ENCODE measurements at places on chromosomes 6 and 20. TPM values are rescaled to one million over a fixed set of nuclear protein-coding genes. Genes with fewer than 3 reads are reported as not detected.

The TUBB2A gene
- 42.5 TPM for total RNA-seq

The AIF1 gene
- total RNA-seq, result 38.5 TPM

The MUC21 gene
- total RNA-seq, result 8.5 TPM

- no peaks in the 10 kb centered on the region for H3K4me1 ChIP-seq
- no peak overlapping the region for H3K4me3 ChIP-seq
- no peak for DNase-seq
Observed at GRCh38 chr6:113741651-113742050, 115.5 kb upstream of the MARCKS start.

GRCh38 chr20:2132461-2132901, 30.9 kb downstream of the STK35 start:
- H3K27me3 ChIP-seq, result no peaks in the 10 kb centered on the region
- DNase-seq, result no peak
- H3K4me3 ChIP-seq, result no peak overlapping the region
- H3K27ac ChIP-seq, result no peak overlapping the region

DNA sequence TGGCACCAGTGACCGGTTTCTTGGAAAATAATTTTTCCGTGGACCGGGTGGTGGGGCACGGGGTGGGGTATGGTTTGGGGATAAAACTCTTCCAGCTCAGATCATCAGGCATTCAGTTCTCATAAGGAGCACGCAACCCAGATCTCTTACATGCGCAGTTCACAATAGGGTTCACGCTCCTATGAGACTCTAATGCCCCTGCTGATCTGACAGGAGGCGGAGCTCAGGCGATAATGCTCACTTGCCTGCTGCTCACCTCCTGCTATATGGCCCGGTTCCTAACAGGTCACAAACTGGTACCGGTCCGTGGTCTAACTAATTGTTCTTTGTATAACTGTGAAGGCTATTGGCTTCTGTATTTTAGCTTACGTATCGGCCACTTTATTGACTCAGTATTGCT, 51.7 kb downstream of the VSTM2L start:
- H3K4me1 ChIP-seq, result no peaks in the 10 kb centered on the region
- no peaks in the 10 kb centered on the region for H3K36me3 ChIP-seq
- DNase-seq, result no peak
- H3K27ac ChIP-seq, result no peak overlapping the region
- no peaks in the 10 kb centered on the region for H3K27me3 ChIP-seq

- no peak for DNase-seq
- H3K4me1 ChIP-seq, result no peaks in the 10 kb centered on the region
- no peak overlapping the region for H3K4me3 ChIP-seq
Observed at GRCh38 chr6:74333406-74333805, 637.4 kb downstream of the CD109 start.

- H3K27ac ChIP-seq, result no peak overlapping the region
- no peaks in the 10 kb centered on the region for H3K4me1 ChIP-seq
- no peak overlapping the region for H3K4me3 ChIP-seq
Observed at GRCh38 chr6:74574794-74575193, 631.1 kb downstream of the COL12A1 start.
